Omental fat pad (tissue), 4 donors: ENCODE measurements at places on chromosomes 7 and 10.

DNA sequence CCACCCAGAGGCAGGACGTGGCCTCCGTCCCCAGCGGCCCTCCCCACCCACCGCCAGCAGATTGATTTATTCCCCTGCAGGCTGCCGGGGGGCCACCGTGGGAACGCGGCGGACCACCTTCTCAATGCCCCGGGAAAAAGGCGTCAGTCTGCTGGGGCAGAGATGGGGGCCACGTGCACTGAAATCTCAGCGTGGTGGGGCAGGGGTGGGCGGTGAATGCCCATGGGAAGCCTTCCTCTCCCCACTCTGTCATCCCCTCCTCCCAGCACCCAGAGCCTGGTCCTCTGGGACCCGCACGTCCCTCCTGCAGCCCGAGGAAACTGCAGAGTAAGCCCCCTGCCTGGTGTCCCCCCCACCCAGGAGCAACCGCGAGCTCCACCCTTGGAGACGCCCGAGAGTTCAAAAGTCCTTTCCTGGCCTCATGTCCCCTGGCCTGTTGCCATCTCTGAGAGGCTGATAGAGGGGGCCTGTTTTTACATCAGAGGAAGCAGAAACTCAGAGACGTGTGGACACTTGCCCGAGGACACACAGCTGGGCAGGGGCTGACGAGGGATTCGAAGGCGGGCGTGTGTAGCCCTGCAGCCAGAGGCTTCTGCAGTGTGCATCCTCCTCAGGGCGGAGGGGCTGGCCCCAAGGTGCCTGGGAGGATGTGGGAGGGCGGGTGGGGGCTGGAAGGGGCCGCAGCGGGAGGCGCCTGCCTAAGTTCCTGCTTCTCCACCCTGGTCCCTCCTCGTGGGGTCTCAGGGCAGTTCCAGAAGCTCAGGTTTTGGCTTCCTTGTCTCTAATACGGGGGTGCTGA lies 21.8 kb downstream of the UNCX start:
- no peak for DNase-seq

DNA sequence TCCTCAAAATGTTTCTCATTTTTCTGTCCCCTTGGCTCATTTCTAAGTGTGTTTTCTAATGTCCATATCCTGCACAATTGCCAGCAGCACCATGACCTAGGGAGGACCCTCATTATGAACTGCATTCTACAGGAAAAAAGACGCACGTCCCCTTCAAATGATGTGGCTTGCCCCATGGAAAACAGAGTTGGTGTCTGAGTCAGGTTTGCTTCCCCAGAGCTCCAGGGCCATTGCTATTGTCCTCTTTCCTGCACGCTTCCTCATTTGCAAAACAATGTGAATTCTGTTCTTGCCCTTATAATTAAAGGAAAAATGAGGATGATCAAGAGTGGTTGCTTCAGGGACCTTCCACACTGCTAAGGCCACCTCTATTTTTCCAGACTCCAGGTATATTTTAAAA lies 14.7 kb upstream of the ASB4 start:
- no peak for DNase-seq

DNA sequence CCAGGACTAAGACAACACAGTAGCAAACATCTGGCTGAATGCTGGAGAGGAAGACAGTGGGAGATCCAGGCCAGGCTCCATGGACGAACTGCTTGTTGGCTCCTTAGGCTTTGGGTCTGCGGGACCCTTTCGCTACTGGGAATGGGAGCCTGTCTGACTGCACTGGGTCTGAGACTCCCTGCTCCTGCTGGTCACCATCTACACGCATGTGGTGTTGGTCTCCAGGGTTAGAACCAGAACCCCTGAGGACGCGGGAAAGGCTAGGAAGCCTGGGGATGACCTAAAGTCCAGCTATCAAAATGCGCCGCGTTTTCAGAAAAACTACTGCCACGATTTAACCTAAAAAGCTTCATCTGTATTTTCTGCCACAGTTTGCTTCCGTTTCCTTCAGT lies 817 bp upstream of the DNAJB6 start:
- DNase-seq: no peak

GRCh38 chr10:121683816-121684215 lies 85.6 kb upstream of the FGFR2 start:
- no peak for DNase-seq

DNA sequence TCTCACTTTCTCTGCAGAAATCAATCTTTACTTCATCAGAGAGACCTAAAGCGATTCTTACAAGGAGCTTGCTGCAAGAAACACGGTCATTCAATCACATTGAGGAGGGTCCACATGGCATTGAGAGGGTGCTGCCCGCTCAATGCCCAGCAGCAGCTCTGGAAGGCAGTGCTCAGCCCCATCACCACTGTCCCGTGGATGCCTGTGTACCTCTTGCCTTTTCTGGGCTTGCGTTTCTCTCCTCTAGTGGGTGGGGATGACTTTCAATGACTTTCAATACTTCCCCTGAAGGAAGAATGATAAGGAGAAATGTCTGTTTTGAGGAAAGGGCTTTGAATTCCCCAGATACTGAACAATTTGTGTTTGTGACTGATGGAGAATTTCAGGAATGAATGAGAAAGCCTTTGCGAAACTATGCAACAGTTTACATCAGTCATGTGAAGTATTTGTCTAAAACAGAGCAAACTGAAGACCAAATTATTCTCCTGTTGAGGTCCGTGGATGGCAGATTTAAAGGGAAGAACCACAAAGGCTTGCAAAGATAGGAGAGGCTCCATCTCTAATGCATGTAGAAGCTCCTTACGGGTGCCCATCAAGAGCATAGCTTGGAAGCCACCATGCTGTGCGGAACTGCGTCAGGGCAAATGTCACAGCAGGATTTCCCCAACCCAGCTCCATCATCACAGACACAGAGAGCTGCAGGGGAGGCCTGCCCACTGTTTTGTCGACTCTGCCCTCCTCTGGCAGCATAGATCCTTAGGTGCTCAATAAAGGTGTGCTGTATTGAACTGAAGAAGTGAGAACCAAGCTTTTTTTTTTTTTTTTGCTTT lies 6.6 kb upstream of the ZNF22 start:
- no peak for DNase-seq

- DNase-seq: no peak
These were observed 8.2 kb downstream of the CLDN12 start for GRCh38 chr7:90411510-90411909.

DNA sequence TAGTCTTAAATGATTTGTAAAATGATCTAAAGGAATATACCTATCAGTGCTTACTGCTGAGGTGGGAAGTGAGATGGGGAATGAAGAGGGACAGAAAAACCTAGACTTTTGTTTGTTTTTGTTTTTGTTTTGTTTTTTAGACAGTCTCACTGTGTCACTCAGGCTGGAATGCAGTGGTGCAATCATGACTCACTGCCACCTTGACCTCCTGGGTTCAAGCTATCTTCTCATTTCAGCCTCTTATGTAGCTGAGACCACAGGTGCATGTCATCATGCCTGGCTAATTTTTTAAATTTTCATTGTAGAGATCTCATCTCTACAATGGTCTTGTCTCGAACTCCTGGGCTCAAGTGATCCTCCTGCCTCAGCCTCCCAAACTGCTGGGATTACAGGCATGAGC lies 116.4 kb upstream of the SEM1 start:
- no peak for DNase-seq

GRCh38 chr10:84329196-84329611 lies 815 bp downstream of the CCSER2 start:
- no peak for DNase-seq

- DNase-seq: no peak
These were observed 263.3 kb upstream of the TCERG1L start for GRCh38 chr10:131574707-131575430.

- DNase-seq: no peak
These were observed 691.9 kb downstream of the INHBA start for GRCh38 chr7:41010967-41011366.

- no peak for DNase-seq
These were observed 87.1 kb downstream of the POLR1F start for GRCh38 chr7:19621740-19622139.

GRCh38 chr7:66950763-66951162 lies 29.7 kb downstream of the TMEM248 start:
- no peak for DNase-seq

- DNase-seq: no peak
These were observed 82.9 kb downstream of the ELFN1 start for GRCh38 chr7:1752771-1753563.

DNA sequence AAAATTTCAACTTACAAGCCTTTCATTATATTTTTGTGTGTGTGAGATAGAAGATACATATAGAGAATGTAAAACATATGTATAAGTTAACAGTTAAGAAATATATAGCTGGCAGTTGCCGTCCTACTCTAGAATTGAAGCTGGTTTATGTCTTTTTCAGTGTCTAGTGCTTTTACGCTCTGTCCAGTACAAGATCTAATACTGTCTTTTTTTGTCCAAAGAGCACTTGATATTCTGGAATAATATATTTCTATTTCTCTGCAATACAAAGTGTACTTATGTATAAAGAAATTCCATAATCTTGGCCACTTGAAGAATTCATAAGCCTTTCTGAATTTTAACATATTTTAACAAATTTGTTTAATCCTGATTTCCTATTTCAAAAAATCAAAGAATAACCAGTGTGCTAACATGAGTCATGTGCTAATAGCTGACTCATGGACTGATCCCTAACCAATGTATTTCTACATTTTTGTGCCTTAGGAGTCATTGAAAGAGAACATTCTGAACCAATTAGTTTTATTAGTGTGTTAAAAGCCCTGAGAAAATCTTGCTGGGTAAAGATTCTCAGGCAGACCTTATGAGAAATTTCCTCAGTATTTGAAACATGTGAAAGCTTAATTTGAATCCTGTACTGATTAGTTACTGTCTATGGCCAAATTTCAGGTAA lies 73.2 kb upstream of the CCAR1 start:
- DNase-seq: no peak

DNA sequence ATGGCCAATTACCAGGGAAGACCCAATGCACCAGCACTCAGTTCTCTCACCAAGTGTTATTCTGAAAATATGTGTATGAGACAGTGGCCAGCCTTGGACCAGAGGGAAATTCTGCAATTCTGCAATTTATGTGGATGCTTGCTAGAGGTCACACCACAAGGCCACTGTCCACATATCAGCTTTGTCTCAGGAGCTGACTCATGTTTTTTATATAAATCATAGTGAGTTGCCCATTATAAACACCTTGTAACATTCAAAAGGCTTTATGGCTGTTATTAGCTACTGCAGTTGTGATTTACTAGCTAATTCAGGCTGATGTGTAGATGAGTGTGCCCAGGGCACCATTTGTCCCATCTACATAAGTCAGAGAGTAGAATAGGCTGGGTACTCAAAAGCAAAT lies 649.0 kb downstream of the LRMDA start:
- no peak for DNase-seq

DNA sequence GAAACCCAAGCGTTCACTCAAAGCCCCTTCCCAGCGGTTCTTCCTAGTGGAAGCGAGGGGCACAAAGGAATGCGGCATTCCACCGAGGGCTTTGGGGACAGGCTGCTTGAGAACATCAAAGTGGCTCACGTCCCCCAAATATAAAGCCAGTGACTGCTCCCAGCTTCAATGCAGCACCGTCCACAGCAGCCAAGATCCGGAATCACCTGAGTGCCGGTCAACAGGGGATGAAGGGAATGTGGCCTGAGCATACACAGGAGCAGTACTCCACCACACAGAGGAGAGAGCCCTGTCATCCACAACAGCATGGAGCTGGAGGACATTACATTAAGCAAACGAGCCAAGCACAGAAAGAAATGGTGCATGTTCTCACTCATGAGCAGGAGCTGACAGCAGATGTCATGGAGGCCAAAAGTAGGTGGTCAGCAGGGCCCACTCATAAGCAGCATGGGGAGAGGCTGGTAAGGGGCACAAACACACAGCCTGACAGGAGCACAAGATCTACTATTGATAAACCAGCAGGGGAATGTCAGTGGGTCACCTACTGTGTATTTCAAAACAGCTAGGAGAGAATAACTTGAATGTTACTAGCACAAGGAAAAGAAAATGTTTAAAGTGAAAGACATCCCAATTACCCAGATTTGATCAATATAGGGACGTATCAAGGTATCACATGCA lies 79.5 kb downstream of the DIP2C start:
- no peak for DNase-seq

- DNase-seq: no peak
These were observed 149.2 kb downstream of the DYNC1I1 start for GRCh38 chr7:95921543-95921942.

GRCh38 chr7:16724344-16724743 lies 29.2 kb upstream of the TSPAN13 start:
- DNase-seq: no peak

GRCh38 chr7:117283371-117283770 lies 39.5 kb downstream of the WNT2 start:
- no peak for DNase-seq

DNA sequence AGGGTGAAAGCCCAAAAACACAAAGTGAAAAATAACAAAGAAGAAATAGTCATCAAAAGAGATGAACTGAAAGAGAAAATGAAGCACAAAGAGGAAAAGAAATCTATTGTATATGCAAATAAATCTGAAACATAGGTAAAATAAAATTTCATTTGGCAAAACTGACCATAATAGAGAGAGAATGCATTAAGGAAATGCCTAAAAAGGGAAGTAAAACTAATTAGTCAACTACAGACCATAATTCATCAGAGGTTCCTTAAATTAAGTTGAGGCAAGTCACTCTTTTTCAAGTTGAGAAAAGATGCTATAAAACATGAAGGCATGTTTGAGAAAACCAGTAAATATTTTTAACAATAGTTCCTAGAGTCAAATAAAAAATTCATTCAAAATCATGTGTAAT lies 233.3 kb downstream of the LRRN3 start:
- no peak for DNase-seq

DNA sequence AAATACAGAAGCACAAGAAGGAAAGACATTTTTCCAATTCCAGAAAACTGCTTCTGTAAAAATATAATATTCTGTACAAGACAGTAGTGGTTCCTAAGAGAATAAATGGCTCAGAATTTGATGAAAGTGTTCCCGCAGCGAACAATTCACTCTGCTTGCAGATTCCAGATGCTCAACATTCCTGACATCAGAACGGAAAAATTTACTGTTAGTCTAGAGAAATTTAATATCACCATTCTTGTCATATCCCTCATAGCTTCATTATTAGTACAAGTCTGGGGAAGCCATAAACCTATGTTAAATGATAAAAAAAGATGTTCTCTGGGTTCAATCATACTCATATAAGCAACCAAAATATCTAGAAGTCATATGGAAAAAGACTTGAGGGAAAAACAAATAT lies 83.6 kb downstream of the MPP7 start:
- no peak for DNase-seq

DNA sequence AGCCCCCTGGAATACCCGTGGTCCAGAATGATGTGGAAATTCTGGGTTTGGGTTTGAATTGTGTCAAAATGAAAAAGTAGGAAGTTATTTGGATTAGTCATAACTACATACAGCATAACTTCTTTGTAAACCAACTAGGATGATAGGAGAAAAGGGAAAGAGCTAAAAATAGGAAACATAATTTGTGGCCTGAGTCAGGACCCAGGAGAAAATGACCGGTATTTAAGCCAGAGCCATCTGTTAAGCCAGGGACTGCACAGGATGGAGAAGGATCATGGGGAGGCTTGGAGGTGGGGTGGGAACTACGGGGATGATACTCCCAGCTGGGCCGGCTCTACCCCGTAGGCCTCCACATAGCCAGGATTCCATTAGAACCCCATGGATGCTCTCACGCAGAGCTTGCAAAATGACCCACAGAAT lies 98.6 kb downstream of the MYOF start:
- no peak for DNase-seq
